Muscle of back (tissue), 13 donors: ENCODE measurements at places on chromosomes 6 and 20. TPM values are rescaled to one million over a fixed set of nuclear protein-coding genes. Genes with fewer than 3 reads are reported as not detected.

Gene MEI4
- 0.24 TPM for polyA plus RNA-seq

- no peak for DNase-seq
Measured at GRCh38 chr6:138204792-138205384, 13.4 kb downstream of the PBOV1 start.

DNA sequence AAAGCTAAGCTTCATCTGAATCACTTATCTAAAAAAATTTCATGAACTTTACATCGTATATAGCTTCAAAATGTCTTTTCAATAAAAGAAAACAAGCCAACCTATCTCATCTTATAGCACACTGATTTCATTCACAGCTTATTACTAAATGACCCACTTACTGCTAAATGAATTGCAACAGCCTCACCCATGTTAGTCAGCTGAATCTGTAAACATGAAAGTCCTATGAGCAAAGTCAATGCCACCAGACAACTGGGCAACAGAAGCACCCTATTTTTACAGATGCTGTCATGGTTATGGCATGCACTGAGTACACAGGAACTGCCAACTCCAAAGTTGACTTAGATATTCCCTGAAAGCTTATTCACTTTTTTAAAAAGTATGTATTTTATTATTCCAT lies 41.2 kb upstream of the DST start:
- DNase-seq, result peak; percentile 43

DNA sequence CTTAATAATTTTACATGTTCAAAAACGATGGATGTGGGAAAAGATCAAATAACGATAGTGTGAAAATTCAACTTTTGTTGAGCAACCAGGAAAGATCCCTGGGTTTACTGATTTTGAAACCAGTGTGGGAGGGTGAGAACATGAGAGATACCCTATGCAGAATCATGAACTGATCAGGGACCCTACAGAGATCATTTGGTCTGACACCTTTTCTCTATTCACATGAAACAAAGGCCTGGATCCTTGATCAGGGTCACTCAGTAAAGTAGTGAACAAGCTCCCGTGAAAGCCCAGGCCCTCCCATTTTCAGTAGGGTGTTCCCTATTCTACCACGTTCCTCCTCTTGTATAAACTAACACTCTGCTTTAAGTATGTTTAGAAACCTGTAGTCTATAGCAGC lies 60.5 kb upstream of the DUSP22 start:
- no peak for DNase-seq

Gene RHAG
- 0.90 TPM for polyA plus RNA-seq

DNA sequence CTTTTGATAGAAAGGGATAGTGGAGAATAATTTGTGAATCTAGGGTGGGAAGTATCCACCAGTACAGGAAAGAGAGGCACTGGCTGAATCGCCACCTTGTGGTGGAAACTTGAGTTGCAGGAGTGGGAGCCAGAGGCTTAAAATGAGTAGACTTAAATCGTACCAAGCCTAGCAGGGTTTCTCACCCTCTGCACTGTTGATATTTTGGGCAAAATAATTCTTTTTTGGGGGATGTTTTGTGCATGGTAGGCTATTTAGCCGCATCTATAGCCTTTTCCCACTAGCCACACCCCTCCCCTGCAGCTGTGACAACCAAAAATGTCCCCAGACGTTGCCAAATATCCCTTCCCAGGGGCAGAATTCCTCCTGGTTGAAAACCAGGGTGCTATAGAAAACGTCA lies 119.1 kb downstream of the DHX35 start:
- DNase-seq, result peak; percentile 68
